Chondrocyte (in vitro differentiated cells): ENCODE measurements at places on chromosomes 6 and 20. TPM values are rescaled to one million over a fixed set of nuclear protein-coding genes. Genes with fewer than 3 reads are reported as not detected.

DNA sequence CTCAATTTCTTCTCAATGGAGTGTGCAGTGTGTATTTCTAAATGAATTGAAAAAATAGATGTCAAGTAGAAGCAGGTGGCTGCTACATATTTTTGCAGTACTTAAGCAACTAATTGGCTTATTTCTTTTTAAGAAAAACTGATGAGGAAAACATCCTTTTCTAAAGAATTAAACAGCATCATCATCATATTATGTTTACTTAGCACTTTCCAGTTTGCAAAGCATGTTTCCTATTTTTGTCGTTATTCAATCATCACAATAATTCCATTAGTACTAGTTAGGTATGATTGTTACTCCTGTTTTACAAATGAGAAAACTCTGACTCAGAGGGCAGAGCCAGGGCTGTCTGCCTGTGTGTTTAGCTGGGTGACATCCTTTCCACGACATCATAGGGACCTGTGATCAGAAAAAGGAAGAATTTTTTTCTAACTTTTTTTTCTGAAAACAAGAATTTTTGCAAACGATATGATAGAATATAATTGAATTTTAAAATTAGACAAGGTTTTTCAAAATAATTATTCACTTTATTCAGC, 22.7 kb upstream of the BMP6 start:
- H3K27ac ChIP-seq, result no peak overlapping the region
- H3K36me3 ChIP-seq, result no peaks in the 10 kb centered on the region
- no peak for DNase-seq
- no peaks in the 10 kb centered on the region for H3K27me3 ChIP-seq

DNA sequence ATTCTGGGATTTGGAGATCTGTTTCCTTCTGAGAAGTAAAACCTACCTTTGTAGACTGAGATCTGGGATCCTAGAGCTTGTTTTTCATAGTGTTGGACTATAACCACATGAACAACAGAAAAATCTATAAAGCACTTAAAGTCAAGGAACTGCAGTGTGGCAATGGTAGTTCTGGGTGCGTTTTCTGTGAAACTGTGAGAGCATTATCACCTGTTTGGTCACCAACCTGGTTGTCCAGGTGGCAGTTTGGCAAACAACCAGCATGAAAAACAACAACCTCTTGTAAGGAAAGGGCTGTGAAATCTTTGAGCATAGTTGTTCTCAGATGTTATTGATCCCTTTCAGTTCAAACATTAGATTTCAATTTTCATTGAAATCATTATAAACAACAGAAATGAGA, 215.8 kb upstream of the CITED2 start:
- H3K27ac ChIP-seq, result no peak overlapping the region
- H3K4me1 ChIP-seq, result peaks cover 71% of the 10 kb centered on the region
- H3K27me3 ChIP-seq, result no peaks in the 10 kb centered on the region
- no peak overlapping the region for H3K4me3 ChIP-seq

GRCh38 chr6:32462609-32463008, 22.9 kb downstream of the HLA-DRA start:
- H3K4me3 ChIP-seq, result no peak overlapping the region
- no peak for DNase-seq
- H3K27ac ChIP-seq, result no peak overlapping the region

TNFRSF21 gene
- 4.3 to 23.1 TPM (median 20.2 TPM) in 3 replicates for total RNA-seq

CALHM4 gene
- not detected in 3 replicates for total RNA-seq
